Activated CD4-positive, alpha-beta T cell treated with anti-CD3 and anti-CD28 coated beads, Interleukin-2, amount 10 ng/mL, durations not matched to agents 24 days and 14 days (primary cell): ENCODE measurements at places on chromosomes 4 and X.

- no peak for DNase-seq
Measured at GRCh38 chrX:149032449-149032848, 472.7 kb downstream of the IDS start.

- no peak for DNase-seq
Measured at GRCh38 chr4:4226606-4227438, at the start of gene OTOP1. OTOP1 (minus strand) TSS chr4:4226929; CDS start chr4:4226864, 65 bp downstream.

DNA sequence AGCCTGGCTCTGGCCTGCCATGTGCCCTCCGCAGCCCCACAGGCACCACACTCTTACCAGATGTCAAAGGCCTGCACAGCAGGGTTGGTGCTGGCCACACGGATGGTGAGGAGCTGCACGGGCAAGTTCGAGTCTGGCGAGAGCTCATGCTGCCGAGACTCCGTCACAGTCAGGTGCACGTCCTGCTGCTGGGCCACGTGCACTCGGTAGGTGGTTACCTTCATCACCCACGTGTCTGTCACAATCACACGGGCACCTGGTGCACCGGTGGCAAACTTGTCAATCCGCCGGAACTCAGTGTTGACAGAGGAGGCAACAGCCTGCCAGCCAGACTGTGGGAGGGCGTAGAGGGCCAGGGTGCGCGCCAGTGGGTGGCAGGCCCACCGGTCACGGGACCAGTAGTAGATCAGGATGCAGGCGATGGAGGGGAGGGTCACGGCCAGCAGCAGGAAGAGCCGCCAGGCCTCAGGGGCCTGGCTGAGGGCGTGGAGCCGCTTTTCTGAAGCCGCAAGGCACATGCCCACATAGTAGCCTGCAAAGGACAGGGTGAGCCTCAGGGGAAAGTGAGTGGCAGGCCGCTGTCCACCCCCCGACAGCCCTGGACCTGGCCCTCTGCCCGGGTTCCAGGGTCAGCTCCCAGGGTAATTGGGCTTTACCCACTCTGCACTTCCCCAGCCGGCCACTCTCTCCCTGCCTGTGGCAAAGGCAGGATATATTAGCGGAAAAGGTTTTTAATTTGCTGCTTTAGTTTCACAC is 2.9 kb downstream of the TMEM129 start:
- no peak for DNase-seq

DNA sequence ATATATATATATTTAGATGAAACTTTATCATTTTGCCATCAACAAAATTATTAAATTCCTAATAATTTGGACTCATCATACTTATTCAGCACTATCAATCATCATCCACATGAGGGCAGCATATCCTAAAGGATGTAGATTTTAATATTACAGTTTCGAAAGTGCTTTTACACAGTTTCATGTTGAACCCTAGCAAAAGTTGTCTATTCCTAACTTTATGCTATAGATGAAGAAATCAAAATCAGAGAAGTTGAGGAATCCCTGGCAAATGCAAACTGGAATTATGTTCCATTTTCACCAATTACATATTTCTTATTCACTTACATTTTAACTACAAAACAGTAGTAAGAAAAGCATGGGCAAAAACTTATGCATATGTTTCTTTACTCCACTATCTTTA is 36.6 kb upstream of the UGT2A1 start:
- DNase-seq, result peak; percentile 59

DNA sequence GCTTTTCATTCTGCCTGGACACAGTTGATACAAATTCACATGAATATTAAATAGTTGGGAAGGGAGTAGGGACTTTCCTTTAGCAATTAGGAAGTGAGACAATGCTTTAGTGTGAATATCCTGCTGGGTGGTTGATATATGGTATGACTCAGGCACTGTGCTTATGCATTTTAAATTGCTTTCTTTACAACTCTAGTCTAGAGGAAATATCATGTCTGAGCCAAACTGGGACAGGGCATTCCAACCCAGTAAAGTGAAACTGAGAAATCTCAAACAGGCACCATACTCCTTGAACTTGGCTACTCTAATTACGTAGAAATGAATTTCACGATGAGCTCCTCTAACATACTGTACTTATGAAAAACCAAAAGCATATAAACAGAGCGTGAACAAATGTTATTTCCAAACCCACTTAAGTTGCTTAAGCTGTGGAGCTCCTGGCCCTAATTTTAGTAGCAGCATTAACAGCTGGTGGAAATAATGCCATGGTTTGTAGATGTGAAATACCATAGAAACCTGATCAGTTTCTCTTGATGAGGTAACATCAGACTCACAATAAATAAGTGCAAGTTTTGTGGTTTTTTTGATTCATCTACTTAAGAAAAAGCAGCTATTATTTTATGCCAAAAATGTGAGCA is 242.9 kb upstream of the GK2 start:
- DNase-seq, result no peak

DNA sequence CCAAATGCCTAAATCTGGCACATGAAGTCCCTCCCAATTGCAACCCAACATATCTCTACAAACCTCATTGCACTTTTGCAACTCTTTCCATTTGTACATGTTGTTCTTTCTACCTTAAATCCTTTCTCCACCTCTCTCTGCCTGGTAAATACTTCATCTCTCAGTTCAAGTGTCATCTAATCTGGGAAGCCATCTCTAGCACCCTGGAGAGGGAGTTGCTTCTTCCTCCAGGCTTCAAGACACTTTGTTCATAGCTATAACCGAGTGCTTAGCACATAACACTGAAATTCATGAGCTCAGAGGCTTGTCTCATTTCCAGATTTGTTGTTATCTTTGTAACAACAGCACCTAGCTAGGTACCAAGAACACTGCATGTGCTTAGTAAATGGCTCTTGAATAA is 114.8 kb upstream of the NAP1L5 start:
- peak; percentile 18 for DNase-seq

GRCh38 chr4:83503974-83504373 is 19.1 kb upstream of the ABRAXAS1 start:
- no peak for DNase-seq

DNA sequence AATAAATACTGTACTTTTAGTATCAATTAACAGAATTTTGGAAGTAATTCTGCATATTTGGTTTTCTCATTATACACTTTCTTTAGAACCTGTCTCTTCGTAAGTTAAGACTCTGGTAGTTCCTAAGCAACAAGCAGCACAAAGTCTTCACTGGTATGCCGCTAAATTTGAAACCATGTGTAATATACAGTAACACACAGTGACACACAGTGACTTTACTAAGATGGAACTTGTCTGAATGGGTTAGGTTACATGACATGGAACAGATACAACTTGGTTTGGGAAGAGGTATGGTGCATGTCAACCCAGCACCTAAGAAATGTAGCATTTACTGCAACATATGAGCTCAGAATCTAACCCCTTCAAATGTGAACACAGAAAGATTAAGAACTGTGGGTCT is 83.5 kb upstream of the PRSS48 start:
- DNase-seq, result no peak

DNA sequence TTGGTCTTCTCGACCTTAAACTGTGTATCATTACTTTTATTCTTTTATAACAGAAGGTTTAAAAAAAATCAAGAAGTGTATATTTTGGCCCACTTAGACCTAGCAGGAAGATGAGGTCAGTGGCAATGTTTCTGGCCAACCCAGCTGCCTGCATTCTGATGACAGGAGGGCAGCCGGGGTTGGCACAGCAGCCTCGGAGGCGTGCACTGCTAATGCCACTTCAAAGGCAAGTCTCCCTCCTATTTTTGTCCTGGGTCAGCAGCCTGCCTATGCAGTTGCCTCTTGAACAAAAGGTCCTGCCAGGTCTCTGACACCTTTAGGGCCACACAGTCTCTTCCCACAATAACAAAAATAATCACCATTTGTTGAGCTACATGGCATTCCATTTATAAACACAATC is 89.4 kb upstream of the MYOZ2 start:
- DNase-seq, result no peak

DNA sequence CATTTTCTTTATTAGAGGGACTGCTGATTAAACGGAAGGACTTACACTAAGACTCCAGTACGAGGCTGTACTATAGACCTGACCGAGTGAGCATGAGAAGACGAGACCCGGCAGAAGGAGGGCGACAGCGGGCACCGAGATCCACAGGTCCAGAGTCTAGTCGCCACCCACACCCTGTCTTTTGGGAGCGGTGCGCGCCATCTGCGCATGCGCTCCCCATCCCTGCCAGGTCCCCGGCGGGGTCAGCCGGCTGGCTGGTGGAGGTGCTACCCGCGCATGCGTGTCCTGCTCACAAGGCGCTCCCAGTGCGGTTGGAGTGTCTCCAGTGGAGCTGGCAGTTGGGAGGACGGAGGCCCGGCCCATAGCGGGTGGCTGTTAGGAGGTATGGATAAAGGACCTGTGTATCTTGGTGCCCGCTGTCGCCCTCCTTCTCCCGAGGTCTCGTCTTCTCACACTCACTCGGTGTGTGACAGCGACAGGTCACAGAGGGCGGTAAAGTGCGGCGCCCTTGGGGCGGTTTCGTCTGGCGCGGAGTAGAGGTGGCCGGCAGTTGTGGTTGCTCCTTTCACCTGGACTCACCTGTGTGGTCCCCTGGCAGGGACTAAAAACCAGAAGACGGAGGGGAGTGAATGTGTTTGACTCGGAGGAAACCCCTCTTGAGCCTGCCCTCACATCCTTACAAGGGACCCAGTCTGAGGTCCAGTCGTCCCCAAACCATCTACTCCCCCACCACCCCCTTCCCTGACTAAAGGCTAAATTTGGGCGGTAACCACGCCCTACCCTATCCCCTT is 7.6 kb upstream of the HSD17B10 start:
- DNase-seq, result peak; percentile 93

GRCh38 chrX:104913348-104913747 is 307.1 kb downstream of the TEX13A start:
- no peak for DNase-seq

DNA sequence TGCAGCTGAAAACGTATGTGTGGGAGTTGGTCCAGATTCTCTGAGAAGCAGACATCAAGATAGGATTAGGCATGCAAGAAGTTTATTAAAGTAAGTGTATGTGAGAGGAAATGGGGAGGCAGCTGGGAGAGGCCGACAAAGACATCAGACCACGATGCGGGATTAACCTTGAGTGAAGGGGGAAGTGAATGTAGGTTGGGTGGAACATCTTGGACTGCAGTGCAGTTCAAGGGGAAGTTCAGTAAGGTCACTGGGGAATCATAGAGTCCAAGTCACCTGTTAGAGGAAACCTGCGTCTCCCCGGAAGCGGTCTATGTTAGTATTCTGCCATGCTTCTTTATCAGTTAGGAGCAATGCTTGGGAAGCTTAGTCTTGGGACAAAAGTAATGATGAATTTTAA is 22.0 kb downstream of the CXCL8 start:
- DNase-seq, result no peak

DNA sequence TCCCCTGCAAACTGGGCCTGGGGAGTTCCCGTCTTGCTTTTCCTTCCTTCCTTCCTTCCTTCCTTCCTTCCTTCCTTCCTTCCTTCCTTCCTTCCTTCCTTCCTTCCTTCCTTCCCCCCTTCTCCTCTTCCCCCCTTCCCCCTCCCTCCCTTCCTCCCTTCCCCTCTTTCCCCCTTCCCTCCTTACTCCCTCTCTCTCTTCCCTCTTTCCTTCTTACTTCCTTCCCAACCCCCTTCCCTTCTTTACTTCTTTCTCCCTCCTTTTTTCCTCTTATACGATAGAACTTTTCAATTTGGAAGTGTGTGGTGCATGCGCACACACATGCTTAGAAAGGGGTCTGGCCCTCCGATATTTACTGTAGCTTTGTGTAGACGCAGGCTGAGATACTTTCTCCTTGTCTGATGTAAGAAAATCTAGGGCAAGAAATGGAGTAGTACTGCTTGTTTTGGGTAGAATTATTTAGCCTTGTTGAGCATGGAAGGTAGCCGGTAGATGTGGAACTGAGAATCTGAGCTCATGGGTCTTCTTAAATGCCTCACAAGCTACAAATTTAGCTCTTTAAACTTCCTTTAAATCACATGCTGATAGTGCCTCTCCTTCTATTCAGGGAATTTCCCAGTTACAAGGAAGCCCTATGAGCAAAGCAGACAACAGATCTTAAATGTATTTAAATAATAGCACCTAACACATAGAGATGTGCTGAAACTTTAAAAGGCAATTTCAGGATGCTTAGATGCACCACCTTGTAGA is 189.6 kb downstream of the GPAT3 start:
- no peak for DNase-seq

DNA sequence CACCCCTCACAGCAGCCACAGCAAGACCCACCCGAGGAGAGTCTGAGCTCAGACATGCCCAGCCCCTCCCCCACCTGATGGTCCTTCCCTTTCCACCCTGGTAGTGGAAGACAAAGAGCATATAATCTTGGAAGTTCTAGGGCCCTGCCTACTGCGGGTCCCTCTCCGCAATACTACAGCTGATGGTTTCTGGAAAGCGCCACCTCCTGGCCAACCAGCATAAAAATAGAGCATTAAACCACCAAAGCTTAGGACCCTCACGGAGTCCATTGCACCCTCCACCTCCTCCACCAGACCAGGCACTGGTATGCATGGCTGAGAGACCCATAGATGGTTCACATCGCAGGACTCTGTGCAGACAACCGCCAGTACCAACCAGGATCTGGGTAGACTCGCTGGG is 78.2 kb downstream of the SH3BGRL start:
- DNase-seq, result no peak

- no peak for DNase-seq
Measured at GRCh38 chrX:18582910-18583493, 88.9 kb downstream of the RS1 start.

DNA sequence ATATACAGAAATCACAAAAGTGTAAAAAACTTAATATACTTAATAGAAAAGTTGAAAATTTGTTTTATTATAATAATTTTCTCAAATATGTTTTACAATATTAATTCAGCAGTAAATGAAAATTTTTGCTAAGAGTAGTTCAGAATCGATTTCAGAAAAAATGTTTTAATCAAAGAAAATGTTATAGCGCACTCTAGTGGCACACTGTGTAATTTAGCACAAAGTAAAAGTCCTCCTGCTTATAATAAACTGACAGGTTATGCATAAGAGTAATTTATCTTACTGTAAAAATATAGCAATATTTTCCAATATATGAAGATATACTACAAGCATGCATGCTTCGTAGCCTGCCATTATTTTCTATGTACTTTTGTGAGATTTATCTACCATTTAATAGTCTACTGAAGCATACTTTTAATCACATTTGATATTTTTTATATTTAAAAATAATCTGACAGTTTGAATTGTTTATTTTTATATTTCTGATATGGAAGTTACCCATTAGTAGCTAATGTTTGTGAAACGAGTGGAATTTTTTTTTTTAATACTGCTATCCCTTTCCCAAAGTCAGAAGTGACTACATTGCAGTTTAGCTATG is 217.9 kb upstream of the KLHL4 start:
- DNase-seq, result no peak

- DNase-seq, result no peak
Measured at GRCh38 chr4:103092245-103092644, 7.4 kb downstream of the BDH2 start.

- no peak for DNase-seq
Measured at GRCh38 chr4:1674682-1675081, 9.4 kb downstream of the FAM53A start.

- DNase-seq, result no peak
Measured at GRCh38 chr4:85826060-85826678, 351.2 kb downstream of the ARHGAP24 start.

- DNase-seq, result no peak
Measured at GRCh38 chr4:132417220-132417619, 731.9 kb upstream of the PCDH10 start.

- DNase-seq, result no peak
Measured at GRCh38 chr4:158521484-158522088, at the start of gene RXFP1. RXFP1 (plus strand) TSS chr4:158521882; CDS start chr4:158521977, 95 bp downstream.
